ENCODE measurements at places on chromosomes 16 and 17. TPM values are rescaled to one million over a fixed set of nuclear protein-coding genes. Genes with fewer than 3 reads are reported as not detected.

DNA sequence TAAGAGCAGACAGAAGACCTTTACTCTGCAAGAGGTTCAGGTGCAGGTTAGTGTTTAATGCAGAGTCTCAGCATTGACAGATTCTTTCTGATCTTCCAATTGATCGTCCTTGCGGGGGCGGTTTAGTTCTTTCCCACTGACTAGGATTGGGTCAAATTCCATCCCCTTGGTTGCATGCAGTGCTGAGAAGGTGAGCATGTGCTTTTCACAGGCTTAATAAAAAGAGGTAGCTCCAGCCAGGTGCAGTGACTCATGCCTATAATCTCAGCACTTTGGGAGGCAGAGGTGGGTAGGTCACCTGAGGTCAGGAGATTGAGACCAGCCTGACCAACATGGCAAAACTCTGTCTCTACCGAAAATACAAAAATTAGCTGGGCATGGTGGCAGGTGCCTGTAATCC, 7.5 kb upstream of the ITGAD start:
- H3K4me3 ChIP-seq = no peak overlapping the region
- H3K27me3 ChIP-seq = peaks cover 20% of the 10 kb centered on the region
- peaks cover 15% of the 10 kb centered on the region for H3K4me1 ChIP-seq
- no peaks in the 10 kb centered on the region for H3K36me3 ChIP-seq
- no peak for DNase-seq
- peak overlapping the region; percentile 16 for H3K27ac ChIP-seq

- no peaks in the 10 kb centered on the region for H3K36me3 ChIP-seq
- no peaks in the 10 kb centered on the region for H3K27me3 ChIP-seq
- H3K27ac ChIP-seq = no peak overlapping the region
- no peak overlapping the region for H3K4me3 ChIP-seq
- no peaks in the 10 kb centered on the region for H3K4me1 ChIP-seq
Observed at GRCh38 chr17:81128338-81128737, 37.0 kb upstream of the PVALEF start.

GRCh38 chr16:29675811-29676643, 3.0 kb upstream of the QPRT start:
- peaks cover 20% of the 10 kb centered on the region for H3K4me1 ChIP-seq
- no peak for DNase-seq
- H3K27ac ChIP-seq = no peak overlapping the region
- H3K27me3 ChIP-seq = no peaks in the 10 kb centered on the region
- H3K36me3 ChIP-seq = no peaks in the 10 kb centered on the region
- H3K4me3 ChIP-seq = no peak overlapping the region

GRCh38 chr17:54544249-54544648, 356.4 kb upstream of the TOM1L1 start:
- H3K27me3 ChIP-seq = no peaks in the 10 kb centered on the region
- DNase-seq = no peak
- no peak overlapping the region for H3K4me3 ChIP-seq
- no peaks in the 10 kb centered on the region for H3K36me3 ChIP-seq
- H3K27ac ChIP-seq = no peak overlapping the region

DNA sequence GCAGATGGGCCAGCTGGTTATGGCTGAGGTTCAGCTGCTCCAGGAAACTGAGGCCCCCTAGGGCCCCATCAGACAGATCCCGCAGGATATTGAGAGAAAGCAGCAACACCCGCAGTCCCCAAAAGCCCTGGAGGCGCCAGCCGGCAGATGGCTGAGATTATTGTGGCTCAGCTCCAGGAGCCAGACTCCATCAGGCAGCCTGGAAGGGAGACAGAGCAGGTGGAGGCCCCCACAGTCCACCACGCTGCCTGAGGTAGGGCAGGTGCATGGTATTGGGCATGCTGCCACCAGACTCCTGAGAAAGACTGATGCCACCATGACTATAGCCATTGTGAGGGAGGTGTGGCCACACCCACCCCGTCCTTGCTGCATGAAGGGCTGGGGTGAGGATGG, 9.5 kb upstream of the TMEM101 start:
- H3K27me3 ChIP-seq = no peaks in the 10 kb centered on the region
- no peak overlapping the region for H3K4me3 ChIP-seq
- H3K36me3 ChIP-seq = no peaks in the 10 kb centered on the region
- no peak for DNase-seq
- no peaks in the 10 kb centered on the region for H3K4me1 ChIP-seq
- H3K27ac ChIP-seq = no peak overlapping the region

DNA sequence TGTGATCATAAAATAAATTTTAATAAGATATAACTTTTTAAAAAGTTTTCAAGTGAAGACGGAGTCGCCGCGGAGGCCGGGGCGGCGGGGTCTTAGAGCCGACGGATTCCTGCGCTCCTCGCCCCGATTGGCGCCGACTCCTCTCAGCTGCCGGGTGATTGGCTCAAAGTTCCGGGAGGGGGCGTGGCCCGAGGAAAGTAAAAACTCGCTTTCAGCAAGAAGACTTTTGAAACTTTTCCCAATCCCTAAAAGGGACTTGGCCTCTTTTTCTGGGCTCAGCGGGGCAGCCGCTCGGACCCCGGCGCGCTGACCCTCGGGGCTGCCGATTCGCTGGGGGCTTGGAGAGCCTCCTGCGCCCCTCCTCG, at the start of gene FOXC2:
FOXC2 (plus strand) TSS at position 229 of the 365 bp plus-strand sequence. CDS start 507 bp downstream, outside the sequence.
- DNase-seq = peak; percentile 54
- no peak within 1 kb of the TSS for H3K27ac ChIP-seq
- peaks cover 76% of the 10 kb centered on the region for H3K27me3 ChIP-seq
- peaks cover 11% of the 10 kb centered on the region for H3K4me1 ChIP-seq
- no peaks in the 10 kb centered on the region for H3K36me3 ChIP-seq
- H3K4me3 ChIP-seq = no peak within 1 kb of the TSS

GRCh38 chr16:72829846-72830775, 217.8 kb downstream of the ZFHX3 start:
- DNase-seq = no peak
- peaks cover 5% of the 10 kb centered on the region for H3K27me3 ChIP-seq
- H3K4me3 ChIP-seq = no peak overlapping the region

DNA sequence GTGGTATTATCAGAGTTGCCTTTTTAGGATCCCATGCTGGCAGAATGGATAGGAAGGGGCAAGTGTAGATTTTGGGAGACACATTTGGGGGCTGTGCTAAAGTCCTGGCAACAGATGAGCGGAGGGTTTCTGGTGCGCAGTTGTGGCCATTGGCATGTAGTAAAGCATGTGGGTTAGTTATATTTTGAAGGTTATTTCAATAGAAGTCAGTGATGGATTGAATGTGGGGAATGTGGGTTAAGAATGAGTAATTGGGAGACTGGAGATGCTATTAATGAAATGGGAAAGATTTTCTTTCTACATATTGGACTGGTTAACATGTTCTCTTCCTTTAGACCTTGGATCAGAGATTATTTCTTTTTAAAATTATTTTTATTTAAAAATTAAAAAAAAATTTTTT, 10.0 kb downstream of the DUS2 start:
- DNase-seq = no peak
- peaks cover 7% of the 10 kb centered on the region for H3K4me1 ChIP-seq
- H3K36me3 ChIP-seq = peaks cover 11% of the 10 kb centered on the region
- peak overlapping the region; percentile 7 for H3K27ac ChIP-seq
- no peak overlapping the region for H3K4me3 ChIP-seq

GRCh38 chr17:81812571-81813370, 8.8 kb downstream of the GCGR start:
- peaks cover 25% of the 10 kb centered on the region for H3K27me3 ChIP-seq
- DNase-seq = no peak
- H3K4me1 ChIP-seq = no peaks in the 10 kb centered on the region
- no peaks in the 10 kb centered on the region for H3K36me3 ChIP-seq
- H3K4me3 ChIP-seq = no peak overlapping the region

GRCh38 chr17:258045-258734, 76.7 kb upstream of the DOC2B start:
- peaks cover 3% of the 10 kb centered on the region for H3K27me3 ChIP-seq
- H3K36me3 ChIP-seq = no peaks in the 10 kb centered on the region

DNA sequence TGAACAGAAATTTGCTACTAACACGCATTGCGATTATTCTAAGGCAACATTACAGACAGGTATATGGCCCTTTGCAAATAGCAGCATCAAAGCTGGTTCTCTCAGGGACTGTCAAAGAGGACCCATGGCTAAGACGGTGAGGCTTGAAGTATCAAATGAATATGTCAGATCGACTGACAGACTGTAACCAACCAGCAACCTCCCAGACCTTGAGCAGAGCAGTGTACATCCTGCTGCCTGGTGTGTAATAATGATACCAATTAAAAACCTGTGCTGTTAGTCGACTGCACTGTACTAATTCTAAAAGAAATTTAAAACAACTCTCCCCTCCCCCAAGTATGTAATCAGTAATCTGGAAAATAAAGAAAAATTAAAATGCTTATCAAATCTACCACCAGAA, 35.9 kb upstream of the GHDC start:
- peaks cover 22% of the 10 kb centered on the region for H3K4me1 ChIP-seq
- H3K4me3 ChIP-seq = no peak overlapping the region
- H3K27ac ChIP-seq = no peak overlapping the region
- peaks cover 5% of the 10 kb centered on the region for H3K36me3 ChIP-seq
- no peaks in the 10 kb centered on the region for H3K27me3 ChIP-seq
- DNase-seq = no peak

- H3K36me3 ChIP-seq = no peaks in the 10 kb centered on the region
- H3K4me1 ChIP-seq = no peaks in the 10 kb centered on the region
- H3K27ac ChIP-seq = no peak overlapping the region
- H3K27me3 ChIP-seq = no peaks in the 10 kb centered on the region
- no peak for DNase-seq
- no peak overlapping the region for H3K4me3 ChIP-seq
Observed at GRCh38 chr16:47895146-47895545, 260.6 kb downstream of the ABCC12 start.

DNA sequence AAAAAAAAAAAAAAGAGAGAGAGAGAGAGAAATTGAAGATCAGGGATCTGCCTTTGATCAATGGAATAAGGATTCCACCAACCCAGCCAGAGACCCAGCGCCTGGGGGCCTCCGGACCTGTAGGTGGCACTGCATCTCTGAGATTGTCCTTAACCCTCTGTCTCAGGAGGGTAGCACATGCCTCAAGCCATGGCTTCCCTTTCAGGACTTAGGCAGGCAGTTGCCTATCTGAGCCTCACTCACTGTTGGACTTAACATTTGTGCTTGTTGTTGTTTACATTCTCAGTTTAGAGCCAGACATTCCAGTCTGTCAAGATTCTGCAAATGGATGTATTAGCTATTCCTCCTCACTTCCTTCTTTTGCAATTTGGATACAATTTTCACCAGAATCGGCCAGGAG, 5.1 kb upstream of the SCNN1B start:
- H3K27ac ChIP-seq = no peak overlapping the region
- H3K27me3 ChIP-seq = peaks cover 57% of the 10 kb centered on the region
- peak; percentile 13 for DNase-seq
- H3K36me3 ChIP-seq = no peaks in the 10 kb centered on the region
- H3K4me3 ChIP-seq = no peak overlapping the region

DNA sequence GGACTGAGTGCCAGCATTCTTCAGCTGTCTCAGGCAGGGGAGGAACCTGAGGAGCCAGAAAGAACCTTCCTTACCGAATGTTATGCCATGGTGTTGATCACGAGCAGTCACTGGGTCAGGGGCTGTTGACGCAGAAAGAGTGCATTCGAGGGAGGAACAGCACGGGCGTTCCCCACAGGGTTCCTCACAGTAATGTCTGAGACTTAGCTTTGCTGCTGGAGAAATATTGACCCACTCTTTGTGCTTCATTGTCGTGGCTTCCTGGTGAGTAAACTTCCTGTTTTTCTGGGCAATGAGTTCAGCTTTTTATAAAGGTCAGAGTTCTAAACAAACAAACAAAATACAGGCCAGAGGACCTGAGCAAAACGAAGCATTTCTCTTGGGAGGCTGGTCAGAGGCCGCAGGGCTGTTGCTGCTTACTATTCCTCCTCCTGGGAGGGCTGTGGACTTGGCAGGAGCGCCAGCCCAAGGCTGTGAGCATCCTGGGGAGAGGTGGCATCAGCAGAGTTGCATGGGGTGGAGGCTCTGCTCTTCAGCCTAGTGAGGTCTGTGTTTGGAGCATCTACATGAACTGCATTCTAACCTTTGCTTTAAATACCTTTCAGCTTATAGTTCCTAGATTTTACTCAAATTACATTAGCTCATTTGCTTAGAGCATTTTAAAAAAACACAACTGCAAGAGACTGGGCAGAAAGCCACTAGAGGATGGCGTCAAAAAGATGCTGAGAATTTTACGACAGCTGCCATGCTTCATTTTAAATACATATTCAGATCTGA, 143.1 kb upstream of the CACNG5 start:
- no peaks in the 10 kb centered on the region for H3K27me3 ChIP-seq
- H3K4me1 ChIP-seq = no peaks in the 10 kb centered on the region
- no peak for DNase-seq
- no peak overlapping the region for H3K4me3 ChIP-seq
- H3K27ac ChIP-seq = no peak overlapping the region
- H3K36me3 ChIP-seq = peaks cover 62% of the 10 kb centered on the region

DNA sequence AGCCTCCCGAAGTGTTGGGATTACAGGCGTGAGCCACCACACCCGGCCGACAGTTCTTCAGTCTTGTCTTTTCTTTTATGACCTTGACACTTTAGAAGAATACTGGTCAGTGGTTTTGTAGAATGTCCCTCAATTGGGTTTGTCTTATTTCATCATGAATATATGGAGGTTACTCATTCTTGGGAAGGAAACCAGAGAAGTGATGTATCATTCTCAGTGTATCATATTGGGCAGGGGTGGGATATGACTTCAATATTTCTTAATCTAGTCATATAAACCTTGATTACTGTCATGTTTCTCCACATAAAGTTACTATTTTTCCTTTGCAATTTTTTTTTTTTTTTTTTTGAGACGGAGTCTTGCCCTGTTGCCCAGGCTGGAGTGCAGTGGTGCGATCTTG, 36.9 kb downstream of the SNTB2 start:
- H3K27me3 ChIP-seq = no peaks in the 10 kb centered on the region
- H3K4me3 ChIP-seq = no peak overlapping the region
- no peak overlapping the region for H3K27ac ChIP-seq
- DNase-seq = no peak
- H3K4me1 ChIP-seq = peaks cover 2% of the 10 kb centered on the region

GRCh38 chr17:67467500-67468455, 90.7 kb downstream of the PITPNC1 start:
- H3K27me3 ChIP-seq = no peaks in the 10 kb centered on the region
- DNase-seq = no peak
- peaks cover 71% of the 10 kb centered on the region for H3K4me1 ChIP-seq
- H3K4me3 ChIP-seq = peak overlapping the region; percentile 52
- H3K27ac ChIP-seq = peak overlapping the region; percentile 91
- H3K36me3 ChIP-seq = peaks cover 17% of the 10 kb centered on the region

CCDC78 gene
- total RNA-seq = 8.1 TPM

CDRT15 gene
- total RNA-seq = not detected

PYY gene
- total RNA-seq = not detected

PDILT gene
- not detected for total RNA-seq

SMIM5 gene
- total RNA-seq = 0.16 TPM

C16orf92 gene
- not detected for total RNA-seq

TMEM95 gene
- not detected for total RNA-seq

SLC38A8 gene
- not detected for total RNA-seq

RHBDL1 gene
- 0.72 TPM for total RNA-seq

TEKT5 gene
- not detected for total RNA-seq

PPY gene
- not detected for total RNA-seq

PRR15L gene
- not detected for total RNA-seq

MAP2K6 gene
- 2.7 TPM for total RNA-seq

Data from activated naive CD8-positive, alpha-beta T cell treated with anti-CD3 and anti-CD28 coated beads for 36 hours (primary cell).